ENCODE measurements at places on chromosomes 3 and 15.

- no peak for DNase-seq
These were observed 34.5 kb downstream of the P3H2 start for GRCh38 chr3:190086191-190086590.

DNA sequence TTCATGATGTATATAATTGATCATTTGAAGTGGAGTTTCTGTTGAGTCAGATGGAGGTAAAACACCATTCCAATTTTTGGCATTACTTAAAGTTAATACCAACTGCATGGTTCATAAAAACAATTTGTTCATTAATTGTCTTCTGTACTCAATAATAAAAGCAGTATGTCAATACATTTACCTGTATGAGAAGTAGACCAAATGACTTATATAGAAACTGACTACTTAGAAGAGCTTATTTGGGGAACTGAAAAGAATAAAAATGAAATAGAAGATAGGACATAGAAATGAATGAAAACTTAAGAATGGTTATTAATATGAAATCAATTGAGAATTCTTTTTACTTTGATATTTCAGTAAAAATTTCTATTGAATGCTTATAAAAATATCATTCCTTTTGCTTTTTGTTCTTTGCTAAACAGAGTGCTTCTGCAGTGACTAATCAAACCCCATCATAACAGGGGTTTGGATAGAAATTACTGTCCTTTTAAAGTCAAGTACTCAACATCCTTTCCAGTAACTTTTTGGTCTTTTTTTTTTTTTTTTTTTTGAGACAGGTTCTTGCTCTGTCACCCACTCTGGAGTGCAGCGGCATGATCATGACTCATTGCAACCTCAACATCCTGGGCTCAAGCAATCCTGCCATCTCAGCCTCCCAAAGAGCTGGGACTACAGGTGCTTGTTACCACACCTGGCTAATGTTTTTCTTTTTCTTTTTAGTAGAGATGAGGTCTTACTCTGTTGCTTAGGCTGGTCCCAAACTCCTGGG lies 6.5 kb upstream of the CRYBG3 start:
- no peak for DNase-seq

DNA sequence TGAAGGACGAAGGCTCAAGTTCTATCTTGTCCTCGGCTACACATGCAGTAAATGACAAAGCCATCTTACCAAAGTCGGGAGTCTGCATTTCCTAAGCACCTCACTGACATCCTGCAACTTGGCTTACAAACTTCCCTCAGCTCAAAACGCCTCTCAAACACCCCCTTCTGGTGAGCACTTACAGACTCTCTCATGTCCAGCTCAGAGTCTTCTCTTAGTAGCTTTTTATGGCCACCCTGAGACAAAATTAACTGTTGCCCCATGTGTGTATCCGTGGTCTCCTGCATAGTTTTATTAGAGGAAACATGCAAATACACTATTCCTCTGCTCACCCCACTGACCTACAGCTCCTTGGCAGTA lies 819.7 kb downstream of the FHIT start:
- DNase-seq = no peak

GRCh38 chr15:92079047-92079446 lies 225.5 kb downstream of the SLCO3A1 start:
- no peak for DNase-seq

- DNase-seq = no peak
These were observed 132.9 kb downstream of the TPRA1 start for GRCh38 chr3:127457546-127458145.

DNA sequence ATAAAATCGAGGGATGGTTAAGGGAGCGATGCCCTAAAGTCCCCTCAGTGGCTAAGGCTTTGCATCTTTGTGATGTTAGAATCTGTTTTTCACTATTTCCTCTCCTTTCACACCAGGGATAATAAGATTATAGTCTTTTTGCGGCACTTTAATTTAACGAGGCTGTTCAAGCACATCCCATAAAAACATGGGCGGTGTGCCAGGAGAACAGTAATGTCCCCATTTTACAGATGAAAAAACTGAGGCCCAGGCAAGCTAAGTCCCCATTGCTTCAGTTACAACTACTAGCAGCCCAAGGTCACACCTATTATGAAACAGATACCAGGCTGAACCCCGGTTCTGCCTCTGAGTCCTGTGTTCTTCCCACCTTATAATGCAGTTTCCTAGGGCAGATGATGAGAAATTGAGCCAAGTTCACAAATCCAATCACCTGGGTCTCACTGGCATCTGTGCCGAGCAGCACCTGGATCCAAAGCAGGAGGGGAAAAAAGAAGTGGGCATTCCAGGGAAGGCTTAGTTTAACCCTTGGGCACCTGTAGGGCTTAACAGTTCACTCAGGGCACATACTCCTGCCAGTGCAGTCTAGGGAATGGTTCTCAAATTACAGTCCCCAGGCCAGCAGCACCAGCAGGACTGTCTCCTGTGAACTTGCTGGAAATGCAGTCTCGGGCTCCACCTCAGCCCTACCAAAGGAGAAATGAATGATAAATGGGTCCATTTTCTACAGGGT lies 169.3 kb downstream of the RAB11A start:
- no peak for DNase-seq

DNA sequence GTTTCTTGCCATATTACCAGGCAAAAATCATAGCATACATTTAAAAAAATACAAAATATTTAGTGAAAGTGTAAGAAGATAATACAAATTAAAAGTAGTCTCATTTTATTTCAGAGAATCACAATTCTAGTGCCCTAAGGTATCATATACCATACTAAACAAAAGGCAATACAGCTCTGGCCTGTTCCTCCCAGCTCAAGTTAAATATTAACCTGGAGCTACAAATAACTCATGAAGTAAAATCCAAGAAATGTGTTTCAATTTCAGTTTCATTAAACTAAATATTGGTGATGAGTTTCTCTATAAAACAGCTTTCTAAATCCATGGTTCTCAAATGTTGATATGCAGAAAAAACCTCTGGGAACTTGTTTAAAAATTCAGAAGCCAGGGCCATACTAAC lies 67.7 kb downstream of the INO80 start:
- DNase-seq = no peak

DNA sequence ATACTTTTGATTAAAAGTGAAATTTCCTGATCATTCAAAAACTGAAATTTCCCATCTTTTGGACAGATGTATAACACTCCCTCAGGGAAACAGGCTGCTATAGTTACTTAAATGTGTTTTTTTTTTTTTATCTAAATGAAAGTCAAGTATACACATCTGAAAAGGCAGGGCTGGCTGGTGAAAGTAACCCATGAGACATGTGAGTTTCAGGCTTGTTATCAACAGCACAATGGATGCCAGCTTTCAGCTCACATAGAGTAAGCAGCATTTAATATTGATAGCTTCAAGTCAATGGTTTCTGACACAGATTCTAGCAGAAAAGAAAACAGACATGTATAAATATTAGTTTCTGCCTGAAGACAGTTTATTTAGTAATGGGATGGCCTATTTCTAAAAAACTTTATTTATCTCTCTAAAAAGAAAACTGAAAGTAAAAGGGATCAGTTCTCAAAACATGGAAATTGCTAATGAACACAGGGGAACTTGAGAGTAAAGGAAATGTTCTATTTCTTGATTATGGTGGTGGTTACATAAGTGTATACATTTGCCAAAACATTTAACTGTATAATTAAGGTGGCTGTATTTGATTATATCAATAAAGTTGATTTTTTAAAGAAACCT lies 89.7 kb upstream of the CMC1 start:
- DNase-seq = peak; percentile 33

GRCh38 chr3:196354132-196354531 lies 15.9 kb upstream of the TM4SF19 start:
- no peak for DNase-seq

DNA sequence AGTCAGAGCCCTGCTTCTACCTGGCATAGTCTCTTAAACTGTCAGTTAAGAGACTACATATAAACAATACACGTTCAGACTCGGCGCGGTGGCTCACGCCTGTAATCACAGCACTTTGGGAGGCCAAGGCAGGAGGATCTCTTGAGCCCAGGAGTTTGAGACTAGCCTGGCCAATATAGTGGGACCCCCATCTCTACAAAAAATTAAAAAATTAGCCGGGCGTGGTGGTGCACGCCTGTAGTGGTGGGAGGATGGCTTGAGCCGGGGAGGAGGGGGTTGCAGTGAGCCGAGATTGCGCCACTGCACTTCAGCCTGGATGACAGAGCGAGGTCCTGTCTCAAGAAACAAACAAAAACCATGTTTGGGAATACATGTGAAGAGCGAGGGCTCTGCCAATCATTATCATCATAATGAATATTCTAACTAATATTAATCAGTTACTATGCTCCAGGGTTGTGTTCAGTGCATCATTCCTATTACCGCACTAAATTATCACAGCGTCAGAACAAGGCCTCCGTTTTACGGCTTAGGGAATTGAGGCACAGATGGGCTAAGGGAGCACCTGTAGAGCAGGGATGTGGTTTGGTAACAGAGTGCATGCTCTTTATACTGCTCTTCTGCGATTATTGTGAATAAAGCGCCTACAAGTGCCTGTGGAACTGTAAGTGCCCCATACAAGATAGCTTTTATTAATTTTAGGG lies 844 bp upstream of the UQCC5 start:
- DNase-seq = peak; percentile 54

DNA sequence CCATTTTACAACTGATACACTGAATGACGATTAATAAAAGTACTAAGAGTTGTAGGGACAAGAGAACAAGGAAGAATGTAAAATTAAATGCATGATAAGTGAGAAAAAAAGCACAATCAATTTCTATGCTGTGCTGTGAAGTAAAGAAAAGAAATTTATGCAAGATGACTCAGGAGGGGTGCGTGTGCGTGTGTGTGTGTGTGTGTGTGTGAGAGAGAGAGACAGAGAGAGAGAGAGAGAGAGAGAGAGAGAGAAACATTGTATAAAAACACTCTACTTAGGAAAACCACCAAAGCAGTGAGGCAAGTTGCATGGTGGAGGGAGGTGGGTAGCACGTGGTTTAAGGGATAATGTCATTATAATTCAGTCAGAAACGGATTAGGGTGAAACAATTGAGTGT lies 580.8 kb upstream of the ALCAM start:
- no peak for DNase-seq

DNA sequence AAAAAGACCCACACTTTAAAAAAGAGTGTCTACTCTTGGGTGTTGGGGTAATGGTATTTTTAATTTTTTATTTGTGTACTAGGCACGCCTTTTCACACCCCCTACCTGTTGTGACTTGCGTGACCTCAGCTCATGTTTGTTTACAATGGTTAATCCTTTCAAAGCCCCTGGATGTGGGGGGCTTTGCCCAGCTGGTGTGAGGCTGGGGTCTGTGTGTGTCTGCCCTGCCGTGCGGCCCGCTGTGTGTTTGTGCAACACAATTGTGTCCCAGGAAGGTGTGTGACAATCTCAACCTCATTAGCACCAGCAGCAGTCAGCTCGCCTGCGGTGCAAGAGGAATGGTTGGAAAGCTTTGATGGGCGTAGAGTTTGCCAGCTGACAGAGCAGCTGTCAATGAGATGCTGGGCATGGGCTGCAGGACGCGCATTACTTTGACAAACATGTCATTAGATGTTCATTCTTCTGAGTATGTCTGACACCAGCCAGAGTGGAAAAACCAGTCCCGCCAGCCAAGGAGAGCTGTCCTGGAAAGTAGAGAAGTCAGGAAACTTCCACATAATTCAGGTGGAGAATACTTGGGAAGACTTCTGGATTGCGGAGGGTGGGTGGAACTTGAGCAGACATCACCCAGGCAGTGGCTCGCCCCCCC lies 9.6 kb downstream of the LRRK1 start:
- DNase-seq = no peak

- DNase-seq = no peak
These were observed 965.9 kb upstream of the ROBO1 start for GRCh38 chr3:80733522-80734176.

- DNase-seq = no peak
These were observed 408.0 kb downstream of the TBL1XR1 start for GRCh38 chr3:176789281-176789705.

DNA sequence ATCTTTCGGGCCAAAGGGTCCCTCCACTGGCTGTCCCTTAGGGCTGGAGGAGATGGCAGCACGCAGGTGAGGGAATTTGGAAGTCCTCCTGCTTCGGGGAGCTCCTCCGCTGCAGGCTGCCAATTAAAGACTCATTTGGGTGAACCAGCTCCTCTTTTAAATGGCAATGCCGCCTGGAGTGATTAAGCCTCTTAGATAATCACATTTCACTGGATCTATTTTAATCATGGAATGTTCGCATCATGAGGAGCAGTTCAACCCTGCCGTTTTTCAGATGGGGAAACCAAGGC lies 117.9 kb downstream of the LIPC start:
- DNase-seq = no peak

DNA sequence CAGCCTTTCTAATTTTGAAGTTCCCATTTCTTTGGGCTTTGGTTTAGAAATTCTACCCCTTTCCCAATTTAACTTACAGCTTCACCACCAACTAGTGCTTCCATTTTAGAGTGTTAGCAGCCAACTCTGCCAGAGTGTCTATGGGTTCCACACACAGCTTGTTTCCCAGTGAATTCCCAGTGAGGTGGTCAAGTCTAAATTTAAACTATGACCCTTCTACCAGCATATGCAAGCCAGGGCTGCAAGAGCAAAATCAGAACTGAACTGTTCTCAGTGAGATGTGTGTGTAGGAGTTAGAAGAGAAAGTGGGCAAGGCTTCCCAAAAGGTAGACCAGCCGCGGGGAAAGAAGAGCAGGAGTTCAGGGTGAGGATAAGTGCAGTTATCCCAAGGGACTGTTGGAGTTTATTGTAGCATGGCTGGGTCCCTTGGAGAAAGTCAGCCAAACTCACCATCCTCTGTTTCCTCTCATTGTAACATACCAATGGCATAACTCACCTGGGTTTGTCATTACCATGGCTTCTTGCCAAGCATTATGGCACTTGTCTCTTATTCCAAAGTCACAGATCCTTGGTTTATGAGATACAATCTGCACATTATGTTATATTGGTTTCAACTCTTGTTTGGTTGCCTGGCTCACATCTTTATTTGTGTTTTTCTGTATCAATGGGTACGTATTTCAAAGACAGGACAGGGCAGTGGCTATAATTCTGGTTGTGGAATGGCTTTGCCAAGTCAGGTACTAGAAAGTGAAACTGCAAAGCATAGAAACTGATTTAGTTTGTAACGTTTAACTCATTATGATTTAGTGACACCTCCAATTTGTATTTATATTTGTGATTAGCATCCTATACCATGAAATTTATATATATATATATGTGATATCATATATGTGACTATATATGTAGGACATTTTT lies 130.2 kb upstream of the UMPS start:
- no peak for DNase-seq

- DNase-seq = no peak
These were observed 162.1 kb upstream of the LYSMD4 start for GRCh38 chr15:99895189-99895955.

GRCh38 chr15:96359616-96360521 lies 29.4 kb downstream of the NR2F2 start:
- peak; percentile 74 for DNase-seq

GRCh38 chr3:136193278-136194054 lies 2.7 kb downstream of the MSL2 start:
- no peak for DNase-seq

GRCh38 chr15:66130496-66131034 lies 123.0 kb downstream of the MEGF11 start:
- DNase-seq = no peak

GRCh38 chr15:86735247-86736040 lies 655.8 kb downstream of the AGBL1 start:
- no peak for DNase-seq

All from right cardiac atrium (tissue), 5 donors.